Stimulated activated CD8-positive, alpha-beta memory T cell treated with anti-CD3 and anti-CD28 coated beads, Interleukin-7, amount 100 ng/mL, for 48 hours (primary cell): ENCODE measurements at places on chromosomes 13 and 19.

DNA sequence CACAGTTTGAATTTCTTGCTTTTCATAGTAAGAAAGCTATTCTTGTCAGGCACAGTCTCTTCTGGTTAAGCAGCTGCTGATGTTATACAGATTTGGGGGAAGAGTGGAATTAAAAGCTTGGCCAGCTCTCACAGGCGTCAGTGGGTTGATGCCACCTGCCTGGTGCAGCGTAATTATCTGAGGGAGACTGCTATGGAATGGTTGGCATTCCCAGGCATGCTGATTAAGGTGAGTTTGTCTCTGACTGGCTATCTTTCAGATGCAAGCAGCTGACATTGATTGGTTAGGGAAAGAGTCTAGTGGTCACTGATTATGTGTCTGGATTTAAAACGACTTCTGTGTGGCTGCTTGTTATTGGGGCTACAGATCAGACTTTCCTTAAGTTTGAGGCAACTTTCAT is 948.4 kb downstream of the UQCRFS1 start:
- DNase-seq, result no peak

DNA sequence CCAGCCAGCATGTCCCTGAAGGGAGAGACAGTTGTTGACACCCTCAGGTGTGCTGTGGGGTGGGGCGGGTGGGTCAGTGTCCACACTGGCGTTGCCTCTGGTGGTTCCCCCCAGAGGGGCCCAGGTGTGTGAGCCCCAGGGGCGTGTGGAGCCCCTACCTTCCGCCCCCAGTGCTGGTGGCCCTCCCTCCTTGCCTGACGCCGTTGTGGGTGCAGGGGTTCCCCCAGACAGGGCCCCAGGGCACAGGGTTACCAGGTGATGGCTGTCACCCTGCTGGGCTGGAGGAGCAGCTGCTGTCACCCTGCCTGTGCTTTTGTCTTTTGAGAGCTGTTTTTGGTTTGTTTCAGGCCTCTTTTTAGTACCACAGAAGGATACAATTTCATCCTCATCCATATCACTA is 27.2 kb downstream of the ATP4B start:
- no peak for DNase-seq

GRCh38 chr13:42524487-42525034 is 49.4 kb upstream of the TNFSF11 start:
- DNase-seq, result no peak

GRCh38 chr13:101514695-101515275 is 62.3 kb downstream of the ITGBL1 start:
- DNase-seq, result no peak

DNA sequence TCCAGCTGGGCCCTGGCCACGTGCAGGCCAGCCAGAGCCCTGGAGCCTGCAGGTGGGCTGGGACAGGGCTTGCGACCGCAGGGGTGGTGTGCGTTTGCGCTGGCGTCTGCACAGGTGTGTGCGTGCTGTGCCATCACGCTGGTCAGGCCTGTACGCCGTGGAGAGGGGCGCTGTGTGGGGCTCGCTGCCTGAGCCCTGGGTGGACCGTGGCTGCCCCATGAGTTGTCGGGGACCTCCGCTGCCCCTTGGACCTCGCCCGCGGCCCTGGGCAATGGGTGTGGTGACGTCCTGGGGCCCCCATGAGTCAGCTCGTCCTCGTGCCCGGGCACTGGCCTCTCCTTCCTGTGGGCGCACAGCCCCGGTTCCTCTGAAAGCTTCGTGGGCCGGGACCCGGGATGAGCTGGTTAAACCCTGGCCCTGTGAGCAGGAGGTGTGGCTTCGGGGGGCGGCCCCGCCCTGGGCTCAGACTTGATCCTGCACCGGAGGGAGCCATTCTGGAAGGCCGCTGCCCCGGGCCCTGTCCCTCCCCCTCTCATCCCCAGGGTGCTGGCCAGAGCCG is 6.8 kb downstream of the CSNK1G2 start:
- DNase-seq, result no peak

DNA sequence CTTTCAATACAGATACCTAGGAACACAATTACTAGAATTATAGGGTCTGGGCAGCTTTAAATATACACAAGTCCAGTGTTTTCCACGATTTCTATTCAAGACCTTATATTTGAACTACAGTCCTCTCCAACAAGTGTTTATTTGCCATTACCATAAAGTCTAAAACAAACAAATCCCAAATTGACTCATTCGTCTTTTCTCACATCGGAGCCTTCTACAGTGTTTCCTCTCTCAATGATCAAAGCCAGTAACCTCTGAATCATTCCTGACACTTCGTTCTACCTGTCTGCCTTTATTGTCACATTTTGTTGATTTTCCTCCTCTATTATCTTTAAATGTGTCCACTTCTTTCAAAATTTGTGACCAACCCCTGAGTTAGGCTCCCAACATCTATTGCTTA is 1356.5 kb upstream of the SLC10A2 start:
- no peak for DNase-seq
